ENCODE measurements at places on chromosomes 6 and 20.

DNA sequence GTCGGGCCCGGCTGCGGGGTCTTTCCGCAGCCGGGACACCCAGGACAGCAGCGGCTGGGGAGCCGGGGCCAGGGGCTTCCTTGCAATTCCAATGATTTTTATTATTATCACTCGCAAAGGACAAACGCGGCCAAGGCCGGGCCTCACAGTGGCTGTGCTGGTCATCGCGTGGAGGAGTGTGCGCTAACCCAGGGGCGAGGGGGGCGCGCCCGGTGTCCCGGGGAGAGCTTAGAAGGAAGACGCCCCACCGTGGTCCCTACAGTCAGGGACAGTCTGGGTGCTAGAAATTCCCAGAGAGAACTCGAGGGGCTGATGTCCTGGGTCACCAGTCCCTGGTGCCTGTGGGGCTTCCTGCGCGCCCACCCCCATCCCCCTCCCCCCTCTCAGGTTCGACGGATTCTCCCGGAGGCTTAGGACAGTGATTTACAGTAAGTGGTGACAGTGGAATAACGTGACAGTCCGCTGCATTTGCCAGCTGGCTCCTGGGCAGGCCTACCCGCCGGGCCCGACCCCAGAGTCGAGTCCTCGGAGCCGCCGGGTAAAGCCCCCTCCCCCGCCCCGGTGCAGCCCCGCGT is 9.5 kb downstream of the FOXC1 start:
- no peak for DNase-seq

- DNase-seq, result peak; percentile 84
These were observed 39.1 kb downstream of the ILRUN start for GRCh38 chr6:34657307-34657978.

GRCh38 chr6:16752206-16752866 is 8.9 kb downstream of the ATXN1 start:
- DNase-seq, result peak; percentile 92

- no peak for DNase-seq
These were observed 152.7 kb downstream of the DLL1 start for GRCh38 chr6:170137911-170138910.

GRCh38 chr6:127058027-127058426 is 60.4 kb upstream of the RSPO3 start:
- no peak for DNase-seq

- DNase-seq, result no peak
These were observed 762.4 kb upstream of the SLC35B3 start for GRCh38 chr6:9197726-9198125.

GRCh38 chr6:80434691-80435350 is 328.4 kb downstream of the BCKDHB start:
- no peak for DNase-seq

DNA sequence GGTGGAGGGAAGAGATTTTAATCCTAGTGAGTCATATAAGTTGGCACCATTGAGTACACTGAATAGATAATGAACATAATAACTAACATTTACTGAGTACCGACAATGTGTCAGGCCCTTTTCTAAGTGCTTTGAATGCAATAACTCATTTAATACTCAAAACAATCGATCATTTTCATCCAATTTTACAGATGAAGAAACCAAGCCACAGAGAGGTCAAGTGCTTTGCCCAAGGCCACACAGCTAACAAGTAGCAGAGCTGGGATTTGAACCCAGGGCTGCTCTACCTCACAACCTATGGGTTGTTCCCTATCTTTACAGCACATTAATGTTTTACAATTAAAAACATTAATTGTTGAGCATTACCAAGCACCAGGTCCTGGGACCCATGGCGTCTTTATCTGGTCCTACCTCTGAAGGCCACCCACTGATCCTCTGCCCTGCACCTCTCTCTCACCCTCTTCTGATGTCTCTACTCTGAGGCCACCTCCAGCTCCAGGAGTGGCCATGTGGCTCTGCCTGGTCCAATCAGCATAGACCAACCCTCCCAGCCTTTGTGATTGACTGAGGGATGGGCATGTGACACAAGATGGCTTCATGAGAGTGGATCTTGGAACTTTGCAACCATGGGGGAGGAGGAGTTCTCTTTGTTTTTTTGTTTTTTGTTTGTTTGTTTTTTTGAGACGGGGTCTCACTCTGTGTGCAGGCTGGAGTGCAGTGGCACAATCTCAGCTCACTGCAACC is 83.9 kb downstream of the KCNB1 start:
- no peak for DNase-seq

DNA sequence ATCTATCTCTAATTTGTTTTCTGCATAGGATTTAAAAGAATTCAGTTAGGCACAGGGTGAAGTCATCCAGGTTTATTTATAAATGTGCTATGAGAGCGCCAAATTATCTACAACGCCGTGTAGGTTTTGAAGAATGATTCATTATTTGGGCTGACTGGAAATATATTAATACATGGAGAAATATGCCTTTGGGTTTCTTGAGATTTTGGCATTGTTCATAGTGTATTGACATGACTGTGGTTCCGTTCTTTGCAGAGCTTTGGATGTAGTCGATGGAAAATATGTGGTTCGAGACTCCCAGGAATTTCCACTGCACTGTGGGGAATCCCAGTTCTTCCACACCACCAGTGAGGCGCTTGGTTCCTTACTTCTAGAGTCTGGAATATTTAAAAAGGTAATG is 90.9 kb downstream of the CRYBG1 start:
- peak; percentile 36 for DNase-seq

GRCh38 chr6:4018924-4019236 is 60.1 kb downstream of the FAM217A start:
- DNase-seq, result no peak

GRCh38 chr6:130198483-130199035 is 24.2 kb downstream of the SAMD3 start:
- no peak for DNase-seq

GRCh38 chr20:43915211-43916072 is 790 bp downstream of the TOX2 start:
- peak; percentile 24 for DNase-seq

GRCh38 chr6:90719321-90720195 is 132.7 kb upstream of the MAP3K7 start:
- DNase-seq, result no peak

DNA sequence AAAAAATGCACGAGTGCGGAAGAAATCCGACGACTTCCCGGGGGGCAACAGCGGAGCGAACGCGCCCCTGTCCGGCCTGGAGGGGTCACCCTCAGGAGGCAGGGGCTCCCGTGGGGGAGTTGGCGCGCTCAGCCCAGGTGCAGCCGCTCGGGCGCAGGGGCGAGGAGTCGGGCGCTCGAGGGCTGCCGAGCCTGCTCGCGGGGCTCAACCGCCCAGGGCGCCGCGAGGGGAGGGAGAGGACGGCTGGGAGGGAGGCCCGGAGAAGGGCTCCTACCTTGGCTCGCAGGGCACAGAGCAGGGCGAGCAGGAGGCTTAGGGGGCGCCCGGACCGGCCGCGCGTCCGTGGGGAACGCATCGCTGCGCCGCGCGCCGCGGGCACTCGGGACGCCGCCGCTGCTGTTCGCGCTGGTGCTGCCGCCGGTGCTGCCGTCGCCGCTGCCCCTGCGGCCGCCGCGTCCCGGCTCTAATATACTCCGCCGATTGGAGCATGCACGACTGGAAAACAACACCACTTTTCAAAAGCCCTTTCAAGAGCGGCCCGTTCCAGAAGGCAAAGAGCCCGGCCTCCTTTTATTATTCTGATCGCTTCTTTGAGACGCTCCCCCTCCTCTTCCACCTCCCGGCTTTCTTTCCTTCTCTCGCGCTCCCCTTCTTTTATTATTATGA is 490 bp downstream of the JAG1 start:
- DNase-seq, result peak; percentile 29

DNA sequence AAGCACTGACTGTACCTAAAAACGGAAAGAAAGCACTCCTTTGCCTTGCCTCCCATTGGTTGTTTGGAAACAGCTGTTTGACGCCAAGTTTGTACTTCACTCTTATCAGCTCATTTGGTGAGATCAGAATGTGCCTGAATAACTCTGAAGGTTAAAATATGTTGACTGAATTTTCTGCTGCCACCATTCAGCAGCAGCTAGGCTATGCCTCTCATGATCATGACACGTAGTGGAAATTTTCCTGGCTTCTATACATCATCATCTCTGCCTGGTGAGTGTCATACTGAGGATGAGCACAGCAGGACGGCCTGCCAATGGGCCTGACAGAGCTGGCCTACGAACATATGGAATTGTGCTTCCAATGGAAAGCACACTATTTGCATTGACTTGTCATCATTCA is 704.9 kb upstream of the CITED2 start:
- peak; percentile 23 for DNase-seq

DNA sequence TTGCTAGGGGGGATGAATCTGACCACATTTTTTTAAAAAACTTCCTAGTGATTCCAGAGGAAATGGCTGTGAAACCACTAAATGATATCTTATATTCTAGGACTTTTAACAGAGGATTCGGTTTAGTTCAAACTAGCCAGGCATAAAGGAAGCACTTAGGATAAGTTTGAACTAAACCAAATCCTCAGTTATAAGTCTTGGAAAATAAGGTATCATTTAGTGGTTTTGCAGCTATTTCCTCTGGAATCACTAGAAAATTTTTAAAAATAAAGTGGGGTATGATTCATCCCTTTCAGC is 327.9 kb upstream of the QKI start:
- DNase-seq, result peak; percentile 0

- DNase-seq, result no peak
These were observed 10.5 kb upstream of the FAM210B start for GRCh38 chr20:56348305-56348693.

DNA sequence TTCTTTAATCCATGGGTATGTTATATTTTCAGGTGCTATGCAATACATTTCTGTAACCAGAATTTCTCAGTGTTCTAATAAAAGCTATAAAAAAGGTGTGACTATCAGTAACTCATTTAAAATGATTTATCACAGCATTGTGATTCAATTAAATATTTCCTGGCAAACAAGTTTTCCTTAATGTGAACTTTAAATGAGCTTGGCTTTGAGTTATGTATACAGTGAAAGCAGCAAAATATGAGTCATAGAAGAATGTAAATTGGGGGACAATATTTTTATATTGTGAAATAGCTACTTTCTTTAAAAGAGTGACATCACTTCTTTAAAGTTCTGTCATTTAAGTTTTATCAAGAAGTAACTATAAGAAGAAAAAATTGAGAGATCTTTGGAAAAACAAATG is 484.9 kb upstream of the MAN1A1 start:
- no peak for DNase-seq

- peak; percentile 16 for DNase-seq
These were observed 126.5 kb downstream of the TSHZ2 start for GRCh38 chr20:53098621-53099020.

DNA sequence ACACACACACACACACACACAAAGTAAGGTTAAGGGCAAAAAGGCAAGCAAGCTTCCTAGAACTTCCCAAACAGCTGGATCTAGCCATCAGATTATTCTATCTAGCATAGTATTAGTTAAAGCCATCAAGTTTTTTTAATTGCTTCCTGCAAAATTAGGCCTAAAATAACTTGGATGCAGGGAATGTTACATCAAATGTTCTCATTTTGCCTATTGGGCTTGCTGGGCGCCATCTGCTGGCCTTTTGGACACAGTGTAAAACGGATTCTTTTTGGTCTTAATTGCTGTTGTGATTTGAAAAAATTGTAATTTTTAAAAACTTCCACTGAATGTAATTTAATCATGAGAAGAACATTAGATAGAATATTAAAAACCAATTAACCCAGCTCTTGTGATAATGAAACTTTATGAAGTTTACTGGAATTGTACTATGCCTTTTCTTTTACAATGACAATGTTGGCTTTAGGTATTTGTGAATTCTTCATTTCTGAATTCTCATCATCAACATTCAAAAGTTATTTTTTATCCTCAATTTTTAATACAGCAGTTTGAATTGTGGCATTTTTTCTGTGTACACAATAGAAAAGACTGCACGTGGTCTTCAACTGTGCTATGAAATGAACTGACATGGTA is 6.8 kb downstream of the MKKS start:
- peak; percentile 69 for DNase-seq

GRCh38 chr6:157976345-157977175 is 5.1 kb upstream of the SYNJ2 start:
- no peak for DNase-seq

GRCh38 chr6:127515234-127515793 is 3.8 kb downstream of the MTCL3 start:
- DNase-seq, result no peak

DNA sequence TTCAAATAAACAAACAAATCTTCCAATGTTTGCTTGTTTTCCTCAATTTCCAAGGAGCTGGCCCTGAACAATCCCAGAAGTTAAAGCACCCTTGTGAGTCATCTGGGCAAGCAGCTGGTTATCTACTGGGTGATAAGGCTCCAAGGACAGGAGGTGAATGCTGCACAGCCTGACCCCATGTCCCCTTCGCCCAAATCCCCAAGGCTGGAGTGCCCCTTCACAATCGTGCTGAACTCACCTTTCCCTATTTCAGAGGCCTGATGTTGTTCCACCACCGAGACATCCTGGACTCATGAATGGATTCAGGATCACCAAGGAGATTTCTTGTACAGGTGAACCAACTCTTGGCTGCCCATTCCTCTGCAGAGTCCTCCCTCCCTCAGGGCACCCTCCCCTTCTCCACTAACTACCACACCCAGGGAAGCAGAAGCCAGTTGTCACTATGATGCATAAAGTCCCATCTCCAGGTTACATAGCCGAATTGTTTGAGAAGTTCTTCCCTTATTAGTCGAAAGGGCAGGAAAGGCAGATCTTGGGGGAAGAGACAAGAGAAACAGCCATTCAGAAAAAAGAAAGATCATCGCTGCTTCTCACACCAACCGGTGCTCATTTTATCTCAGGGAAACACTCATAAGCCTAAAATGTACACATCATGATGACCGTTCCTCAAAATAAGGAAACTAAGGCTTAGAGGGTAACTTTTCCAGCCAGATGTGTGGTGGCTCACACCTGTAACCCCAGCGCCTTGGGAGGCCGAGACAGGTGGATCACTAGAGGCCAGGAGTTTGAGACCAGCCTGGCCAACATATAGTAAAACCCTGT is 138.8 kb upstream of the RREB1 start:
- DNase-seq, result no peak

- peak; percentile 68 for DNase-seq
These were observed 40.5 kb upstream of the OSTM1 start for GRCh38 chr6:108114841-108115597.

GRCh38 chr6:159726255-159726917 is 920 bp upstream of the WTAP start:
- DNase-seq, result no peak

GRCh38 chr6:133980168-133980567 is 27.1 kb downstream of the TBPL1 start:
- no peak for DNase-seq

GRCh38 chr6:24356310-24356973 is 1.4 kb downstream of the DCDC2 start:
- no peak for DNase-seq

DNA sequence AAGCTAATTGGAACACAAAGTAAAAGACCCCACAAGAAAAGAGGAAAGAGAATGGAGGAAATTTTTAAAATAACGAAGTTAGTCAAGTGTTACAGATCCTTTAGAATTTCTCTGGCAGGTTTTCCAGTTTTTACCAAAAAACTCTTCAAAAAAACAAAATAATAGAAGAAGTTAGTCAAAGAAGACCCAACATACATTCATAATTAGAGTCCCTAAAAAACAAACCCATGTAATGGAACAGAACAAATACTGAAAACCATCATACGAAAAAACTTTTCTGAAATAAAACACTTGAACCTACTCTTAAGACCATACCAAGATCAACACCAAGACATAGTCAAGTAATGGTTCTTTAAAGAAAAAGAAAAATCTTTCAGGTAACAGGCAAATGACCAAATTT is 31.6 kb downstream of the RANBP9 start:
- DNase-seq, result no peak

All from AG10803 (cell line).